ENCODE measurements at places on chromosomes 3 and 15. TPM values are rescaled to one million over a fixed set of nuclear protein-coding genes. Genes with fewer than 3 reads are reported as not detected.

Gene KIAA1143
- polyA plus RNA-seq: 74.8 TPM

Gene SLC6A11
- polyA plus RNA-seq: 0.08 TPM

Gene EFCC1
- polyA plus RNA-seq: 3.0 TPM

Gene CIDEC
- polyA plus RNA-seq: not detected

Gene ANKUB1
- 0.17 TPM for polyA plus RNA-seq

Gene LINGO1
- polyA plus RNA-seq: 16.8 TPM

All from right renal pelvis (tissue), 4 donors.